ENCODE measurements at places on chromosomes 16 and 17.

- DNase-seq: peak; percentile 70
Observed at GRCh38 chr17:39676198-39676819, 8.1 kb downstream of the PNMT start.

DNA sequence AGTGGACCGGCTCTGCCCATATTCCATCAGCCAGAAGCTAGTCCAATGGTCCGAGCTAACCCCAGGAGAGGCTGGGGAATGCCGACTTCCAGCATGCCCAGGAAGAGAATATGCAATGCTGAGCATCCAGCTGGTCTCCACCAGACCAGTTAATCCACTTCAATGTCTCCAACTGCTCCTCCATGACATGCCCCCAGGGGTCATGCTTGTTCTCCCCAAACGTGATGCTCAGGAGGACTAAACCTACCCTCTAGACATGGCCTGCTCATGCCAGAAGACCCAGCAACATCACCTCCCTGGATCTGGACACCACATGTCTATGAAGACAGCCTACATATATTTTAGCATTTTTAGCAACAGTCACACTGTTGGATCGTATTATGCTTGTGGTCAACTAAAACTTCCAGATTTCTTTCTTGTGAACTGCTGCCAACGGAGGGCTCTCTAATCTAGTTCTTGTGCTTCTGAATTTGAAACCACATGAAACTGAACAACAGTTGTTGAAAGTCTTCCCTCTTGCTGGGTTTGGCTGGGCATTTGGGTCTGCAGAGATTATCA, 245.1 kb downstream of the SOX9 start:
- DNase-seq: no peak

DNA sequence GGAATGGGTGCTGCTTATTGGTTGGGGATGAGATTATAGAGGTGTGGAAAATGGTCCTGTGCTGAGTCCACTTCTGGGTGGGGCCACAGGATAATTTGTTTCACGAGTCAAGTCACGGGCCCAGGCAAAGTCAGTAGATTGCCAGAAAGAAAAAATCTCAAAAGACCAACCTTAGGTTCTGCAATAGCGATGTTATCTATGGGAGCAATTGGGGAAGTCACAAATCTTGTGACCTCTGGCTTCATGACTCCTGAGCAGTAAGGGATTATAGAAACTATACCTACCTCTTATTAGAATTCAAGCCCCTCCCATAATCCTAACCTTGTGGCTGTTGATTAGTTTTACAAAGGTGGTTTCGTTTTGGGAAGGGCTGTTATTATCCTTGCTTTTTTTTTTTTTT, 31.4 kb downstream of the WWP2 start:
- no peak for DNase-seq

DNA sequence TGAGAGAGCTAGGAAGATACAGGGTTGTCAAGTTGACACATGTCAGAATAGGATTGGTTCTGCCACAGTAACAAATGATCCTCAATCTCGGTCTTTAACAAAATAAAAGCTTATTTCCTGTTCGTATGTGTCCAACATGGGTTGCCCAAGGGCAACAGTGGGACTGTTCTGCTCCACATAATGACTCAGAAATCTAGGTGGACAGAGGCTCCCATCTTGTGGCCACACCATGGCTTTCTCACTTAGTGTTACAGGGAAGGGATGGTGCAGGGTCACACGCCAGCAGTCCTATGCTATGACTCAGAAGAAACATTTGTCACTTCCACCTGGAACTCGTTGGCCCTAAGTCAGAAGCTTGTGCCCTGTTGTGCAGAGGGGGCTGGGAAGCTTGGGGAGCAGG, 364.9 kb downstream of the SNX29 start:
- no peak for DNase-seq

- DNase-seq: no peak
Observed at GRCh38 chr16:83552228-83552627, 255.6 kb upstream of the HSBP1 start.

DNA sequence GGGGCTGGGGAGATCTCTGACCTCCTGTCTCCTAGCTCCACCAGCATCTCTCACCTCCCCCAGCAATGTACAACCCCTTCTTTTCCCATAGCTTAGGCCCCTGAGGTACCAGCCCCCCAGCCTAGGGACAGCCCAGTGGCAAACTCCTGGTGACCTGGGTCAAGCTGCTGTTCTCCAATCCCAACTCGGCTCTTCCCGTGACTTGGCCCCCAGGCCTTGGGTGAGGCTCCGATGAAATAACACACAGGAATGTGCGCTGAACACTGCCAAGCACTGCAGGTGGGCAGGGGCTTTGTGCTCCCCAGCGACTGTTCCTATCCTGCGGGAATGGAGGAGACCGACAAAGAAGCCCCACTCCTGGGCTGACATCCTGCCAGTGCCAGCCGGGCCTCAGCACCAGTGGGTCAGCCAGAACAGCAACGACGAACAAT, 63.7 kb upstream of the AMZ2 start:
- no peak for DNase-seq

- no peak for DNase-seq
Observed at GRCh38 chr17:32278815-32279214, 13.2 kb downstream of the RHBDL3 start.

DNA sequence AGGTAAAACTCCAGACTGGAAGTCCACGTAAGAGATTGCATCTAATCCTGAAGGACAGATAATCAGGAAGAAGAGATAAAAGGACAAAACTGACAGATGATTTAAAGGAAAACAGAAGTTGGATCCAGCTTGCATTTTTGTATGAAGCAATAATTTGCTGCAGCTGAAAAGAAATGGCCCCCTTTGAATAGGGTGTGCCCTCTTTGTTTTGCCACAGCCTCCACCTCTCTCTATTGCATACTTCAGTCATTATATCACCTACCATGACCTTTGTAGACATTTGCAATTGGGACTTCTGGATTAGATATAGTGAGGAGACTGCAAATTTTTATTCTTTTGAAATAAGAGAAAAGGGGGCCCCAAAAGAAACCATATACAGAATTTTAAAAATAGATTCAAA, 8.1 kb downstream of the NOG start:
- DNase-seq: no peak

DNA sequence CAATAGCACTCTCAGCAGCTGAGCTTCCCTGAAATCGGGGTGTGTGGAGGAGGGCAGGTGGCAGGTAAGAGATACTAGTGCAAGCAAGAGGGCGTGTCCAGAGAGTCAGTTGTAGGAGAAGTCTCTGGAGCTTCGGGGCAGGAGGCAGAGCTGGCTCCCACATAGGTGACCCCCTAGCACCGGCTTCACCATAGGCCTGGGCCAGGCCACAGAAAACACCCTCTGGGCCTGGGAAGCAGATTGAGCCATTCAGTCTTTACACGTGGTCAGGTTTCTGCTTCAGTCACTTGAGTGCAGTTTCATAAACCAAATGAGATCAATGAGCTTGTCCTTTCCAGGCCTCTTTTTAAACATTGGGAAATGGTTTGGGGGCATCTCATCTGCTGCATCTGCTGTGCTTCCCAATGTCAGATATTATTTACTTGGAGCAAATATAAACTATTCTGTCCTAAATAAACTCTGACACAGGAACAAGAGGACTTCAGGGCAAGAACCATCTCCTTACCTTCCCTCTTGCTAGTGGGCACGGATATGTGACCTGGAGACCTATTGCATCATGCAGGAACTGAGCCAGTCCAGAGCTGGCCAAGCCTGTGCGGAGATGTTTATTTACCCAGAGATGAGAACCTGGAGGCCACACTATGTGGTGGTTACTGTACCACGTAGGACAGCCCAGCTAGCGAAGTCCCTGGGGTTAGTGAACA, 16.1 kb downstream of the CCR7 start:
- DNase-seq: no peak

DNA sequence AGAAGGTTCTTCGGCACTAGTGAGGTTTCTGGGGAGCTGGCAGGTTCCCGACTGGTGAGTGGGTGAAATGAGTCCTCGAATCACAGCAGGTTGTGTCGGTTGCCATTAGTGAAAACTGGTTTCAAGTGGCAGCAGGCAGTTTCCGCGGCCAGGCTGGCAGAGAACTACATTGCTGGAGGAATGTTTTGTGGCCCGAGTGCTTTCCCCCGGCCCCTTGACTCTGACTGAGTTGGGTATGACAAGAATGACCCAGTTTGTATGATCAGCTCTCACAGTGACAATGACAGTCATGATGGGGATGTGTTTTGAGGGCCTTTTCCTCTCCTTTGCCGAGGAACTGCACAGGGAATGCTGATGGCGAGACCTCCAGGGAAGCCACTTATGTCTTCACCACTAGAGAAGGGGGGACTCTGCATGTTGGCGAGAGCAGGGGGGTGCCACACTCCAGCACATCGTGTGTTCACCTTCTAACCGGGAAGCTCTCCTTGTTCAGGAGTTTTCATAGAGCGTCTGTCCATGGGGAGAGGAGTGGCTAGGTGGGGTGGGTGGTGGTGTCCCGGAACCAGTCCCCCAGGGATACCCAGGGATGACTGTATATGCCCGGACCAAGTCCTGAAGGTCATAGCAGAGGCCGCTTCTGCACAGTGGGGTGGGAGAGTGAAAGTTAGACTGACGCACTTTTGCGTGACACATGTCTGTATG, 206.0 kb upstream of the CHMP6 start:
- DNase-seq: peak; percentile 55

- DNase-seq: no peak
Observed at GRCh38 chr16:3065069-3065741, at the start of gene IL32. IL32 (plus strand) TSS chr16:3065640; CDS start chr16:3065812, 172 bp downstream.

DNA sequence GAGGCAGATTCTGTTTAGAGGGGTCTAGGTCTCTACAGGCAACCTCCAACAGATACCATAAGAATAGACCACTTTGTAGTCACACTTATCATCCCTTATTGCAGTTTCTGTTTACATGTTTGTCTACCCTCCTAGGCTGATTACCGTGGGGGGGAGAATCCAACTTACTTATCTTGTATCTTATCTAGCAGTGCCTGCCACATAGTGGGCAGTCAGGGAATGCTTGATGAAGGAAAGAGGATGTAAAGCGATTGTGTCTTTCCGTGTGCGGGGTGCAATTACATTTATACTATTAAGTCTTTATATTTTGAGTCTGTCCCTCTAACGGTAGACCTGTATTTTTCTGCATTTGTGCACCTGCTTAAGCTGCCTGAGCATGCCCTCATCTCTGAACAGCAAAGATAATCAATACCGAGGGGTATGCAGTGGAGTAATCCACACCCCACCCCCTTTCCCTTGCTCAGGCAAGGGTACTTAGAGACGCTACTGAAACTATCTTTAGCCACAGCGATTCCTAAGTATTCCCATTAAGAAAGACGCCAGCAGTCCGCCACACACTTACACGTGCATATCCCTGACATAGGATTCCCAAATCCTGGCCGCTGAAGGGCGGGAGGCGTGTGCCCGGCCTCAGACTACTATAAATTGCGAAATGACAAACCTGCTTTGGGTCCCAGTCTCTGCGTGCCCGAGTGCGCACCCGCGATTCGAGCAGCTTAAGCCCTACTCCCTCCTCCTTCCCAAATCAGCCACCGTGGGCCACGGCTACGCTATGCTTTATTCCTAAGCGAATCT, 635 bp upstream of the AATF start:
- DNase-seq: no peak

DNA sequence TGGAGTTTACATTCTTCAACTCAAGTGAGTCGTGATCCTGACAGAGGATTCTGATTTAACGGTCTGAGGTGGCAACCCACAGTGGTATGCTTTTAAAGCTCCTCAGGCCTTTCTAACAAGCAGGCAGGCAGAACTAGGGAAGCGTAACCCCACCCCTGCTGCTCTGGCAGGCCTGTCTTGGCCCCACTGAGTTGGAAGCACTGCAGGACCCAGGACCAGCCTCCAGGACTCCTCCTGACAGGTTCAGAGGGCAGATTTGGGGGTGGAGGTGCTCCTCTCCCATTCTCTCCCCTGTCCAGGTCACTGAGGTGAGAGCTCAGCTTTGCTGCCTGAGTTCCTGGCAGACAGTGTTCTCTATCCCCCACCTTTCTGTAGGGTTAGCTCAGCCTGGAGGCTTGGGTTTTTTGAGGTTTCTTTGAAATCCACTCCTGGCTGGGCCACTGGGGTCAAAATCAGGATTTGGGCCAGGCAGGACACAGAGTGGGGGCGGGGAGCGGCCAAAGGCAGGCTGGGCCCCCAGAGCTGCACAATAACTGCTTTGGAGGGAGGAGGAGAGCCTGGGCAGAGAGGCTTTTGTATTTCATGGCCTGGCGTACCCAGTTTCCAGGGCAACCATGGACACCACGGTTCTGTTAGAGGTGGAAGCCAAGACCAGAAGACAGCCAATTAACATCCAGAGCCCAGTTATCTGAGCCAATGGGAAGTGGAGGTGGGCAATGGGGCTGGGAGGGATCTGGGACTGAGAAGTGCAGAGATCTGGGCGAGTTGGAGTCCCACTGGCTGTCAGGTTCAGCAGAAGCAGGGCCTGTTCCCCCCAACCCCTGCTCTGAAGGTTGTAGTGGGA, 9.5 kb downstream of the MRPL27 start:
- peak; percentile 52 for DNase-seq

- no peak for DNase-seq
Observed at GRCh38 chr16:2085669-2086068, 37.9 kb downstream of the TSC2 start.

DNA sequence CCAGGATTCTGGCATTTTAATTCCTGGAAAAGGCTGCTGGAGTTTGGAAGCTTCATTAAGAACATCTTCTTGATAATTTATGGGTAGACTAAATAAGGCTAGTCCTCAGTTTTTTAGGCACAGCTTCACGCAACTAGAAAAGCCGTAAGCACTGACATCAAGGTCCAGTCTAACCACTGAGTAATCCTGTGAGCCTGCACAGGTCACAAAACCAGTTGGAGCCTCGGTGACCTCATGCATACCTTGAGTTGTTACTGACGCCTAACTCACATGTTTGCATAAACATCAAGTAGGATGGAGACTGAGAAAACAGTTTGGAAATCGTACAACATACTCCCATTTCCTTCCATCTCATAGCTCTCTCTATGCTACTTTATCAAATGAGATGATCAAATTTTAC, 63.8 kb upstream of the RCVRN start:
- DNase-seq: no peak

DNA sequence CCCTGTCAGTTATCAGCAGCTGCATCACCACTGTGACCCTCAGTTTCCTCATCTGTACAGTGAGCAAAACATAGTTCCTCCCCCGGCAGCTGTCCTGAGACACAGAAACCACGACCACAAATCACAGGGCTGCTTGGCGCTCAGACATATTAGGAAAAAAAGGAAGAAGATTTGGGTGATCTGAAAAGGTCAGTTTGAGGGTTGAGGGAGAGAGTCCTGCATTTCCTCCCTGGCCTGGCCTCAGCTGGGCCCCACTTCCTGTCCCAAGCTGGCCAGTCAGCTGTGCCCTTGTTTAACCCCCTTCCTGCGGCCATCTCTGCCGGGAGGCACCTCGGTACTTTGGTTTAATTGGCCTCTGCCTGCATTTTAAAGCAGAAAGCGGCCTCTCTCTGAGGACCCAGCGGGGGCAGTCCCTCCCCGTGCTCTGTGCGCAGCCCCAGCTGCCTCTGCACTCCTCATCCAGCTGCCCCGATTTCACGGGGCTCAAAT, 24.0 kb upstream of the CIBAR2 start:
- no peak for DNase-seq
